Daoy (cell line): ENCODE measurements at places on chromosomes 3 and 15. TPM values are rescaled to one million over a fixed set of nuclear protein-coding genes. Genes with fewer than 3 reads are reported as not detected.
A peak's percentile ranks its signal among the peaks of the same experiment; 100 is the strongest.

- no peak for DNase-seq
These were observed 10.2 kb downstream of the GNB5 start for GRCh38 chr15:52180851-52181450.

GRCh38 chr15:52006702-52007340, 12.2 kb upstream of the MAPK6 start:
- peak; percentile 35 for DNase-seq

Gene SPATA12
- total RNA-seq, result 0.34 TPM in 1 of 2 replicates, not detected in the other

Gene THUMPD3
- total RNA-seq, result 65.4 and 67.9 TPM in 2 replicates
